Glutamatergic neuron (in vitro differentiated cells): ENCODE measurements at places on chromosomes 16 and 17. TPM values are rescaled to one million over a fixed set of nuclear protein-coding genes. Genes with fewer than 3 reads are reported as not detected.

Gene LRRC46
- total RNA-seq = 1.3 TPM

DNA sequence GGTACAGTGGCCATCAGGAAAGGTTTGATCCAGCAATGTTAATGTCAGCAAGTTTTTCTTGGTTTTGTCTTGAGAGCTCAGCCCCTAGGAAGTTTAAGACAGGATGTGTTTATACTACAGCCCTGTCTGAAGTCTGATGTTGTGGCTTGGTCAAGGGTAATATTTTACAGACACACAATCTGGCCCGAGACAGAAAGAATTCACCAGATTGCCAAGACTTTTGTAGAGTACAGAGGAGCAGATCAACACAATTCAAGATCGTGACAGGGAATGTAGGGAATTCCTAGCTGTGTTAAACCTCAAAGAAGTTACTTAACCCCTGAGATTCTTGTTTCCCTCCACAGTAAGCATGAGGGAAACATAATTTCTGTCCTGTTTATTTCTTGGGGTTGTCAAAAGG is 63.1 kb downstream of the SHISA9 start:
- DNase-seq = no peak

DNA sequence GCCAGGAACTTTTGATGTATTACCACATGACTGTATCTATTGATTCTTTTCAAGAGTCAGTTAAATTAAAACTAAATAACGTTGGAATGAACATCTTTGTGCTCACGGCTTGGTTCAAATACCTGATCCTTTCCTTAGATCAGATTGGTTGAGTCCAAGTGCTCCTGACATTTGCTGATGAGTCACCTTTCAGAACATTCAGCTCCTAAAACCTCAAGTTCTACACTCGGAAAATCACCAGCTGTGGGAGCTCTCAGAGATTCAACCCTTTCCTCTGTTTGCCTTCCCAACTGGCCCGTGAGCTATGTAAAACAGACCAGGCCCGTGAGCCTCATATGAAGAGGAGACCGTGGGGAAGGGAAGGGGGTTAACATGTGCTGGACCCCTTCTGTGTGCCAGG is 68.1 kb downstream of the RTN4RL1 start:
- no peak for DNase-seq

- DNase-seq = peak; percentile 33
Measured at GRCh38 chr17:74860872-74861661, 1.4 kb upstream of the GRIN2C start.

- DNase-seq = no peak
Measured at GRCh38 chr16:73420676-73421075, 372.7 kb upstream of the ZFHX3 start.

DNA sequence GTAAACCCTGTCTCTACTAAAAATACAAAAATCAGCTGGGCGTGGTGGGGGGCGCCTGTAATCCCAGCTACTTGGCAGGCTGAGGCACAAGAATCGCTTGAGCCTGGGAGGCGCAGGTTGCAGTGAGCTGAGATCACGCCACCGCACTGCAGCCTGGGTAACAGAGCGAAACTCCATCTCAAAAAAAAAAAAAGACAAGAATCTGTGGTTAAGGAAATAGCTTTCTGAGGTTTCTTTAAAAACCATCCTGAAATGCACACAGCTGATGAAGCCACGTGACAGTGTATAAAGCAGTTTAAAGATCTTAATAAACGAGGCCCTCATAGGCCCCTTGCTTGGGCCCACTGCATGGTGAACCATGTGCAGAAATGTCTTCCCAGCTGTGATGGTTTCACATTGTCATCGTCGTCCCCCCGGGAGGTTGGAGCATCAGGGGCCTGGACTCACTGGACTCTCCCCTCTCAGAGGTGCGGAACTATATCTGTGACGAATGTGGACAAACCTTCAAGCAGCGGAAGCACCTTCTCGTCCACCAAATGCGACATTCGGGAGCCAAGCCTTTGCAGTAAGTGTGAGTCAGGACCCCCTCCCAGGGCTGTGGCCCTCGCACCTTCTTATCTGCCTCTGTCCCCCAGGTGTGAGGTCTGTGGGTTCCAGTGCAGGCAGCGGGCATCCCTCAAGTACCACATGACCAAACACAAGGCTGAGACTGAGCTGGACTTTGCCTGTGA is 16.2 kb downstream of the ZNF276 start:
- DNase-seq = no peak

- no peak for DNase-seq
Measured at GRCh38 chr16:87180069-87180468, 137.1 kb downstream of the C16orf95 start.

Gene RPA1
- 43.4 TPM for total RNA-seq

Gene RNF157
- 17.8 TPM for total RNA-seq

GRCh38 chr17:18257268-18257981 is 1.1 kb downstream of the FLII start:
- peak; percentile 70 for DNase-seq

DNA sequence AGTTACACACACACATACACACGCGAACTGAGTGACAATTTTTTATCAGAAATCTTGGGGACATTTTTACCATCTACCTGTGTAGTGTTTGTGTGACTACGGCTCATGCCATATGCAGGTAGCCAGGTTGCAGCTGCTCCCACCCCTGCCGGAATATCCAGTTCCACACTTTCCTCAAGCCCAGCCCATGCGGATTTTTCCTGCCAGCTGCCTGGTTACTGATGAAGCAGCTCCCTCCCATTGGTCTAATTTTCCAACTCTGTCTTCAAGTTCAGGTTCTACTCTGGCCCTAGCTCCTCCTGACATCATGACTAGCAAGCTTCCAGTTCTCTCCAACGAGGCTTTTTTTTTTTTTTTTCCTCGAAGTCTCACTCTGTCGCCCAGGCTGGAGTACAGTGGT is 4.8 kb downstream of the GSG1L2 start:
- peak; percentile 52 for DNase-seq

Gene PIGL
- 37.0 TPM for total RNA-seq

GRCh38 chr16:55575496-55575895 is 9.0 kb downstream of the CAPNS2 start:
- DNase-seq = no peak

Gene LITAFD
- not detected for total RNA-seq

Gene KRT36
- not detected for total RNA-seq

GRCh38 chr17:4256952-4257351 is 6.8 kb downstream of the ANKFY1 start:
- DNase-seq = no peak
